Stimulated activated CD8-positive, alpha-beta memory T cell treated with anti-CD3 and anti-CD28 coated beads, Interleukin-7, amount 100 ng/mL, for 1 hour (primary cell): ENCODE measurements at places on chromosomes 1 and 21.

- no peak for DNase-seq
Measured at GRCh38 chr21:46046471-46046870, 51.4 kb upstream of the COL6A2 start.

GRCh38 chr1:205286335-205286950 lies 35.1 kb downstream of the NUAK2 start:
- DNase-seq, result peak; percentile 36

- no peak for DNase-seq
Measured at GRCh38 chr1:232127190-232127589, 500.6 kb downstream of the DISC1 start.

DNA sequence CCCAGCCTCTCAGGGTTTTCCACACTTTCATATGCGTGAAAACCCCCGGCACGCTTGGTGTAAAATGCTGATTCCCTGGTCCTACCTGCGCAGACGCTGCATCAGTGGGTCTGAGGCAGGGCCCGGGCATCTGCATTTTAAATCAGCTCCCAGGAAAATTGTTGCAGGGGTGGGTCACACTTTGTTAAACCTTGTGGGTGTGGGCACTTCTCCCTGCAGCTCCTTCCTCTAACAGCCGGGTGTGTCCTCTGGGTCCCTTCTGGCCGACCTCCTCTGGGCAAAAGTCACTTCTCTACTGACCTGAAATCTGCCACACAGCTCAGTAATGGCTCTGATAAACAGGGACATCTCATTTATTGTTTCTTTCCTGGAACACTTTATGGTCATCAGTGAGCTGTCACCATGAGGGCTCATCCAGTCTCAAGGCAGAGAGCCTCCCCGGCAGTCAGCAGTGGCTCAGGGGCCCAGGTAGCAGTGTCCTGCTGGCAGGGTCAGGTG lies 52.8 kb upstream of the TMPRSS2 start:
- no peak for DNase-seq

- DNase-seq, result no peak
Measured at GRCh38 chr1:87314091-87314490, 14.6 kb upstream of the LMO4 start.

DNA sequence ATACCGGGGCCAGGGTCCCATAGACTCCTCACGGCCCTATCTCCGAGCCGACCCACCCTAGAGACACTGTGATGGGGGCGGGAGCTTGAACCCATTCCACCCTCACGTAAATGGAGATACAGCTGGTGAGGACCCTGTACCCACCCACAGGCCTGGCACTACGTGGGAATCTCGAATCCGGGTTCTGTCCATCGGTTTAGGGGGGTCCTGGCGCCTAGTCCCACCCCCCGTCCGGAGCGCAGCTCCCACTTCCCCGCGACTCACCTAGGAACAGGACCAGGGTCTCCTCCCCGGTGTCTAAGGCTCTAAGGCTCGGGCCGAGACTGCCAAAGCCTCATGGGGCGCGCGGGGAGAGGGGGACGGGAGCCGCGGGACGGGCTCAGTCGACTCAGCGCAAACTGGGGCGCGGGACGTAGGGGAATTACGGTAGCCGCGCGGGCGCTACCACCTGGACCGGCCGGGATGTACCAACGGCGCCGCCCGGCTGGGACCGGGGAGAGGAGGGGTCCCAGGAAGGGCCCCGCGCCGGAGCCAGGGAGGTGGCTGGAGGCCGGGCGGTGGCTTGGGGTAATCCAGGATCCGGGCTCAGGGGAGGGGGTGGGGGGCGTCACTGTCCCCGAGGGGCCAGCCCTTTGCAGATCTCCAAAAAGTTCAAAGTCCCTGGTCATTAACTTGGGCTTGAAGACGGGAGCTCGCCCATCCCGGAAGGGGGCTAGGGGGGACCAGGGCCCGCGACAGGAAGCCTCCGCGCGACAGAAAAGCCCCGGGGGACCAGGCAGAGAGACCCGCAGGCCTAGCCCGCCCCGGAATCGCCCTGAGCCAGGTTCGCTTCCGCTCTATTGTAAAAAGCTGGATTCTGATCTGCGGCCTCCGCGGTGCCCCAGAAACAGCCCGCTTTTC lies 1.0 kb downstream of the PLEKHG5 start:
- peak; percentile 19 for DNase-seq

DNA sequence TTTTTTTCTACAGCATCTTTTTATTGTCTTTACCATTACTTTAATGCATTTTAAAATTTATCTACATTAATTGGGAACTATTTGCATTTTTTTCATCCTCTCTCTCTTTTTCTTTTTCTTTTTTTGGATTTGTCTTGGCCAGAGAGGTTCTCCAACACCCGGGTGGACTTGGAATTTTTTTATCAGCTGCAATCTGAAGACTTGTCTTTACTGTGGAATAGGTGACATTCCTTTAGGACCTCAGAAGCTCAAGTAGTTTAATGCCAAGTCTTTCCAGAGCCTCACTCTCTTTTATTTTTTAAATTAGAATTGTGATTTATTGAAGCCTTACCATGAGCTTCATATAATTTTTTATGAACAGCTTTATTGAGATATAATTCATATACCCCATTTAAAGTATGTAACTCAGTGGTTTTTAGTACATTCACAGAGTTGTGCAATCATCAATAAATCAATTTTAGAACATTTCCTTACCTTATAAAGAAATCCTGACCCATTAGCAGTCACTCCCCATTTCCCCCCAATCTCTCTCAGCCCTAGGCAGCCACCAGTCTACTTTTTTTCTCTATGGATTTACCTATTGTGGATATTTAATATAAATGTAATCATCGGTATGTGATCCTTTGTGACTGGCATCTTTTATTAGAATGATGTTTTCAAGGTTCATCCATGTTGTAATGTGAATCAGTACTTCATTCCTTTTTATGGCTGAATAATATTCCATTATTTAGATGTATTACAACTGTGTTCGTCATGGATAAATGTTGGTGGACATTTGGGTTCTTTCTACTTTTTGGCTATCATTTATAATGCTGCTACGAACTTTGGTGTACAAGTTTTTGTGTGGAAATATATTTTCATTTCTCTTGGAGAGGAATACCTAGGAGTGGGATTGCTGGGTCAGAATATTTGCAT lies 6.2 kb downstream of the TUFT1 start:
- no peak for DNase-seq

- DNase-seq, result no peak
Measured at GRCh38 chr1:17273096-17273495, 24.2 kb downstream of the PADI3 start.

DNA sequence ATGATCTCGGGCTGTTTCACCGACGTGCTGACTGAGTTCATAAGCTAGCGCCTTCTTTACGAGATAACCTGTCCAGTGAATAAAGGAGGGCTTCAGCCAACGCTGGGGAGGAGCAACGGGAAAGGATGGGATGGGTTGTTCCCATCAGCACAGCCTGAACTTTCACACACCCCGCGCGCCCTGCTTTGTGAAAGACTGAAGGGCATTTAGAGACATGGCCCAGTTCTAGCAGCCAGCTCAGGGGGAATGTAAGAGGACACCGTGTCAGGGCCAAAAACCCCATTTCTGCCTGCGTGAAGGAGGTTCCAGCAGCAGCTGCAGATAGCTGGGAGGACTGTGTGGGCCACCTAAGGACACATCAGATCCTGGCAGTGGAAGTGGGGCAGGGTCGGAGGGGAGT lies 255.1 kb upstream of the RAB4A start:
- no peak for DNase-seq

GRCh38 chr1:247467129-247467528 lies 9.2 kb upstream of the OR2B11 start:
- no peak for DNase-seq
